Activated T-helper 1 cell treated with Interleukin-2 at 50 U/mL for 16 hours (primary cell): ENCODE measurements at places on chromosomes 16 and 17.

DNA sequence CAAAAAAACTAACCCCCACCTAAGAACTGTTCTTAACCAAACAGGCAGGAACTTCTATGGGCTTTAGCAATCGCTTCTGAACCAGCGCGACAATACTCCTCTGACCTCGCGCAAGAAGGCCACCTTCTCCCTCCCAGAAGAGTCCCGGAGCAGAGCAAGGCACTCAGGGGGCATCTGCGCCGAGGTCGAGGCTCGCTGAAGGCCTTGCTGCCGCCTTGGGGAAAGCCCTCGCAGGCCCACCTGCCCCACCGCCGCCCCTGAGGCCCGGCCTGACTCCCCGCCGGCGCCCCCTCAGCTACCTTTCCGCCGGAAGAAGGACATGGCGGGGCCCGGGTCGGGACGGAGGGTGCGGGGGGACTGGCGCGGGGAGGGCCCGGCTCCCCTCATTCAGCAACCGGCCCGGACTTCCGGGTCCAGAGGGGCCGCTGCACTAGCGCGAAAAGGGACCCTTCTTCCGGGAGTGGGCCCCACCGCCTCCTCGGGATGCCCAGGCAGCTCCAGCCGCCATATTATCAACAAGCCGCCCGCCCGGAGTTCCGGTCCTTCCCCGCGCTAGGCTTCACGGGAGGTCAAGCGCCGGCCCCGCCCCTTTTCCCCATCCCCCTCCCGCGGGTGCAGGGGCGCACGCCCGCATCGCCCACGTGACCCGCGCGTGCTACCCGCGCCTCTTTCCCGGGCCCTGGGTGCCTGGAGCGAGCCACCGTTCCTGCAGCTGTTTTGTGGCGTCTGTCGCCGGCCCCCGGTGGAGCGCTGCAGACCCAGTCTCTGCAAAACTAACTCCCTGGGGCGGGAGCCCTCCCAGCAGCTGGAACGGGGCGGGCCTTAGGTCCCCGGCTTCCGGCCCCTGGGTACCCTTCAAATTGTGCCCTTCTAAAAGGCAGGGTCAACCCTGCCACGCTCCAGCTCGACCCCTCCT is at the start of gene AKAP10:
Gene AKAP10 (minus strand): TSS at position 536 of the 916 bp plus-strand sequence. CDS start 149 bp downstream, at position 387.
- DNase-seq, result peak; percentile 85

DNA sequence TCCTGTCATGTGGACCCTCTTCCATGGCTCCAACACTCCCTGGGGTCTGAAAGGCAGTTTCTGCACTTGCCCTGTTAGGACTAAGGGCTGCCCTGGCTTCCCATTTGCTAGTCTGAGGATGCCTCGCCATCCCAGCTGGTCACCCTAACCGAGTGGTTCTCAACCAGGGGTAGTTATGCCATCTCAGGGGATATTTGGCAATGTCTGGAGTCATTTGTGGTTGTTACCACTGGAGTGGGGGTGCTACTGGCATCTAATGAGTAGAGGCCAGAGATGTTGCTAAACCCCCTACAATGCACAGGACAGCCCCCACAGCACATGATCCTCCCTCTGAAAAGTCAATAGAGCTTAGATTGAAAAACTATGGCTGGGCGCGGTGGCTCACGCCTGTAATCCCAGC is 26.9 kb upstream of the CDH1 start:
- DNase-seq, result no peak

DNA sequence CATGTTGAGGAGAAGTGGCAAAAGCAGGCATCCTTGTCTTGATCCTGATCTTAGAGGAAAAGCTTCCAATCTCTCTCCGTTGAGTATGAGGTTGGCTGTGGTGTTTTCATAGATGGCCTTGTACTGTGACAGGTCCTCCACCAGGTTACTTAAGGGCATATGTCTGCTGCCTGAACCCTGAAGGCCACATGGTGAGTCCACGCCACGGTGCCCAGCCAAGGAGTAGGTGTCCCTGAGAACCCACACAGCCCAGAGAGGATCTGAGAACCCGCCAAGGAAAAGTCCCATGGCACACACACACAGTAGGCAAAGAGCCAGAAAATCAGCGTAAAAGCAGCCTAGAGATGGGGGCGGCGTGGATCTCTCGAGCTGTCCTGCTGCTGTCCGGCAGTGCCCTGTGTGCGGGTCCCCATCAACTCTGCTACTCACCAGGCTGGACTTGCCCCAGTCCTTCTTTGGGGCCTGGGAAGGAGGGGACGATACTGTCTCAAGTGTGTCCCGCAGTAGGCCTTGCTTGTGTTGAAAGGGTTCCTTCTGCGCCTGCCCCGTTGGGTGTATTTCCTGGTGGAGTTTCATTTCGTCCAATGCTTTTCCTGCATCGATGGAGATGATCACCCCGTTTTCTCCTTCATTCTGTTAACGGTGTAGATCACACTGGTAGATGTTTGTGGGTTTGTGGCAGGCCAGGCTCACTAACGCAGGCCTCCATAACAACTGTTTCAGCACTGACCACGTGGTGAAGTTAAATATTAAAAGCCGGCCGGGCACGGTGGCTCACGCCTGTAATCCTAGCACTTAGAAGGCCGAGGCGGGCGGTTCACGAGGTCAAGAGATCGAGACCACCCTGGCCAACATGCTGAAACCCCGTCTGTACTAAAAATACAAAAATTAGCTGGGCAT is 90.8 kb upstream of the DNAH17 start:
- no peak for DNase-seq

DNA sequence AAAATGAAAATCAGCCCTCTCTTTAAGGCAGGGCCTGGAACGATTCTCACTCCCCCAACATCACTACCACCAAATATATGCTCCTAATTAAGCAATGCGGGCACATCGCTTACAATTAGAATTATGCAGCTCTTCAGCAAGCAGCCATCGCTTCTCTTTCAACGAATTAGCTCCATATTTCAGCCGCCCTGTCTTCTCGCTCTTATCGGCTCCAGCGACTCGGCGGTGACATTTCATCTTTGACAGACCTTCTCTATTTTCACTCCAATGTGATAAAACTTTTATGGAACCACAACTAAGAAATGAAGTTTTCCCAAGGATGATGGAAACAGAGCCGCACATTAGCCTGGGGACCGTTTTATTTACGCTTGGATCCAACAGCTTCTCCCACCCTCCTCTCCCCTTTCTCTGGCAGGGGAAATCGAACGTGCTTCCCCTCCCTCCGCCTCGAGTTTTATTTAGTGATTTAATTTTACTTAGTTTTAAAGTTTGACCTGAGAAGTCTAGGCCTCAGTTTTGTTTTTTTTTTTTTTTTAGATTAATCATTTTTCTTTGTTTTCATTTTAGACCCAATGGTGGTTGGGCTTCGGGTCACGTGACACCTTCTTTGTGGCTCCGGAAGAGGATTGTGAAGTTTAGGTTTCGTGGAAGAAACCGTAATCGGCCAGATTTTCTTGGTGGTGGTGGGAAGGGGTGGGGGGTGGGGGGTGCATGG is 3.1 kb upstream of the HOXB2 start:
- no peak for DNase-seq

DNA sequence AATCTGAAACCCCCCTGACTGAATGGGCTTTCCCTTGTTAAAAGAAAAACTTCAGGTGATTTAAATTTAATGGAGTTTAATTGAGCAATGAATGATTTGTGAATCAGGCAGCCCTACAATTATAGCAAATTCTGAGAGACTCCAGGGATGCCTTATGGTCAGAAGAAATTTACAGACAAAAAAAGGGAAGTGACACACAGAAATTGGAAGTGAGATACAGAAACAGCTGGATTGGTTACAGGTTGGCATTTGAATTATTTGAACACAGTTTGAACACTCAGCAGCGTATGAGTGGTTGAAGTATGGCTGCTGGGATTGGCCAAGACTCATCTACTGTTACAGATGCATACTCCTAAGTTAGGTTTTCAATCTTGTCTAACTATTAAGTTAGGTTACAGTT is 19.0 kb upstream of the CPHXL start:
- DNase-seq, result no peak

DNA sequence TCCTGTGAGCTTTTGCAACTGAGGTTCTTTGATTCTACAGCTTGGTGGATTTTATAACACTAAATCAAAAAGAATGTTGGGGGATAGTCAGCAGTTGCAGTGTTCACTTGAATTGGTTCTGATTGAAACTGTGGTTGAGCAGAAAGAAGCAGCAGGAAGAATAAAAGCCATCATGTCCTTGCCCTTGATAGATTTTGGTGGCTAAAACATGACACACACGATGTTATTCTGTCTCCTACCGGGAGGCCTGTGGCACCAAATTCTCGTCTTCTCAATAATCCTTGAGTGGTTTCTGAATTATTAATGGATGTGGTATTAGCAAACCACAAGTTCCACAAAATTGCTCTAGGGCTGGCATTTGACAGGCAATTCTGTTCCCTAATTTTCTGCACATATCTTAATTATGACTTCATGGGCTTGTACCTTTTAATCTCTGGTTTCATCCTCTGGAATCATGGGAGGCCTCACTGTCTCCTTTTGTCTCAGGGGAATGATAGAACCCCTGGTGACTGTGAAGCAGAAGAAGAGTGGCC is 338.2 kb downstream of the SNX29 start:
- DNase-seq, result no peak

DNA sequence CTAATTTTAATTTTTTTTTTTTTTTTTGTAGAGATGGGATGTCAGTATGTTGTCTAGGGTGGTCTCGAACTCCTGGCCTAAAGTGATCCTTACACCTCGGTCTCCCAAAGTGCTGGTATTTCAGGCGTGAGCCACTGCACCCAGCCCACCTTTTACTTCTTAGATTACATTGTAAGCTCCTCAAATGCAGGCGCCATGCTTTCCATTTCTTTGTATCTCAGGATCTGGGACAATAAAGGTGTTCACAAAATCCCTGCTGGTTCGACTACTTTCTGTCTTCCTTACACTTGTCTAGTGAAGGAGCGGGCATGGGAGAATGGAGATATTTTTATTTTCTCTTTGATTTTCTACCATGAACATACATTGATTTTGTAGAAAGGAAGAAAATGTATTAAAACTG is 23.2 kb upstream of the C16orf74 start:
- DNase-seq, result no peak

- DNase-seq, result no peak
Observed at GRCh38 chr17:82324566-82325285, 7.3 kb upstream of the CD7 start.

GRCh38 chr16:86501989-86502855 is 8.1 kb upstream of the FOXF1 start:
- no peak for DNase-seq

DNA sequence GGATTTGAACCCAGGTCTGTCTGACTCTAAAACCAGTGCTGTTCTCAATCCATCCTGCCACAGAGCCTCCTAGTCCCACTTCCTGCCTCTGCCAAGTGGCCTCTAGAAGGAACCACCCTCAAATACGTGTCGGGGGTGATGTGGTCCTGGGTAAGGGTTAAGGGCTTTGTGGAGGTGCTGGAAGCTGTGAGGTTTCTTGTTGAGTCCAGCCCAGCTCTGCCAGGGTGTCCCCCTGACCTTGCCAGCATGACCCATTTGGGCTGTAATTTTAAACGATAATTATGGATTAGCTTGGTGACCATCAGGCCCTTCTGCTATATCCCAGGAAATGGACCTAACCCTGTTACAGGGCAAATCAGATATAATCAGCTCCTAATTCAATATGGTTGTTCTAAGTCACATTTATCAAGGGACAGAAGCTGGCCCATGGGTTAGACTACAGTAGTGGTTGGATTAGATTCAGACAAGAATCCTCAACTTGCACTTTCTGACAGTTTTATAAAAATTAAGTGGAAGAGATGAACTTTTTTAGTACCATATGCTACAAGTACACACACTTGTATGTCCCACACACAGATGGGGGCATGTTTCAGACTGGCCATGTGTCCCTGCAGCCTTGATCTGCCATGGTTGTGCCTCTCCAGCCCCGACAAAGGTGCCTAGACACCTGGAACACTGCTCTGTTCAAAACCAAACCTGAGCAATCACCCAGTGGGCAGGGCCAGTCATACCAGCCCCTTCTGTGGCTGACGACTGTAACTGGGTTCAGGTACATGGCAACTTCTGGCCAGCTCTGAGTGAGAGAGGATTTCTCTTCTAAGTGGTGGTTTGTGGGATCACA is 48.0 kb downstream of the SMPD3 start:
- DNase-seq, result no peak

DNA sequence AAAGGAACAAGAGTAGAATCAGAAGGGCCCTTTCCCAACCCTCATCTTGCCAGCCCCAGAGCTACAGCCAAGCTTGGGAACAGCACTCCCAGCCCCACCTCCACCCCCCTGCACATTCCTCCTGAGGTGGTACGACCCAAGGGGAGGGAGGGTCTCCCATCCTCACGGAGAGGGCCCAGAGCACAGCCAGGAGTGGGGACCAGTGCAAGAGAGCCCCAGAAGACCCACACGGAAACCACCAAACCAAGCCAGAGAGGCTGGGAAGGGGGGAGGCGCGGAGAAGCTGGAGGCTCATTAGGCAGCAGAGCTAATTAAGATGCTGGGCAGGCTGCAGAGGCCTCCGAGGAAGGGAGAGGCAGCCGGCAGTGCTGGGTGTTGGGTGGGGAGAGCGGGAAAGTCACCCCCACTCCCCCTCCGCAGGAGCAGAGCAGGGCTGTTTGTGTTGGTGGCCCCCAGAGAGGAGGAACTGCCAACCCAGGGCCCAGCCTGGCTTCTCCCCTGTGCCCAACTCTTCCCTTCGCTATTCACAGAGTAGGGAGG is 2.4 kb downstream of the CACNB1 start:
- no peak for DNase-seq

- no peak for DNase-seq
Observed at GRCh38 chr17:15405058-15405415, 62.4 kb downstream of the CDRT4 start.

DNA sequence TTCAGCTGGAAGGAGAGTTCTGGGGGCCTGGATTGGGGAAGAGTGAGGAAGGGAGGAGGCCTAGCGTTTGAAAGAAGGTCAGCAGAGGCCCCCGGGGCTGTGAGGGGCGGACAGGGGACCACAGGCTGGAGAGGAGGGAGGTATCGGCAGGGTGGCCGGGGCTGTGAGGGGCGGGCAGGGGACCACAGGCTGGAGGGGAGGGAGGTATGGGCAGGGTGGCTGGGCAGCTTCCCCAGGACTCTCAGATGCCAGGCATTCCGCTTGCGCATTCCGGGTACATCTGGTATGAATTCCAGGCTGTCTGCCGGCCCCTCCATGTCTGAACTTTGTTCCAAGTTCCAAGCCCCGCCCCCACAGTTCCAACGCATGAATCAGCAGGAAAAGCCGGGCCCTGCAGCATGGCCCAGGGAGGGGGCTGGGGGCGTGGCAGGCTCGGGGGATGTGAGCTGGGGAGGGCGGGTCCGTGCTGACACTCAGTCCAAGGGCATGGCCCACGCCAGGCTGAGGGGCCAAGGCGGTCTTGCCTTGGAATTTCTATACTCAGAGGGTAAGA is 4.3 kb upstream of the TLCD2 start:
- no peak for DNase-seq

DNA sequence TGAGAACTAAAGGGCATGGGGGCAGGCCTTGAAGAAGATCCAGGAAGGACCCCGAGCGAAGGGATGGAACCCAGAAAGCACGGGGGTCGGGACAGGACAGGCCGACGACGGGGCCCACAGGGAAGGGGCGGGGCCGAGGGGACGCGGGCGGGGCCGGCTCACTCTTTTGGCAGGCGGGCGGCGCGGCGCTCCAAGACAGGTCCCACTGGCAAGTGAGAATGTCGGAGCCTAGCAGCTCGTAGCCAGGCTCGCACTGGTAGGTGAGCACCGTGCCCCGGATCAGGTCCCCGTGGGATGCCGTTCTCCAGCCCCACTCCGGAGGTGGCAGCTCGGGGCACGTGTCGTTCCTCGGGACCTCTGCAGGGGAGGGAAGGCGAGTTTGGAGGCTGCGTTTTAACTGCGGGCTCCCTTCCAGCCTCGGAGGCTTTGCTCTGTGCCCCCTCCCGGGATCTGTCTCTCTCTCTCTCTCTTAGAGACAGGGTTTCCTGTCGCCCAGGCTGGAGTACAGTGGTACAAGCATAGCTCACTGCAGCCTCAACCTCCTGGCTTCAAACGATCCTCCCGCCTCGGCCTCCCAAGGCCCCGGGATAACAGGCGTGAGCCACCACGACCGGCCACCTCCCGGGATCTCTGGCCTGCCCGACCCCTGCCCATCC is 13.7 kb upstream of the CDIPT start:
- DNase-seq, result peak; percentile 18
